ENCODE measurements at places on chromosomes 11 and 22. TPM values are rescaled to one million over a fixed set of nuclear protein-coding genes. Genes with fewer than 3 reads are reported as not detected.
A peak's percentile ranks its signal among the peaks of the same experiment; 100 is the strongest.

- peak; percentile 63 for DNase-seq
- H3K27ac ChIP-seq = peak overlapping the region; percentile 91
- no peaks in the 10 kb centered on the region for H3K27me3 ChIP-seq
- H3K4me1 ChIP-seq = peaks cover 76% of the 10 kb centered on the region
- H3K4me3 ChIP-seq = peak overlapping the region; percentile 63
- H3K36me3 ChIP-seq = no peaks in the 10 kb centered on the region
Observed at GRCh38 chr11:12414611-12415010, 37.2 kb downstream of the PARVA start.

GRCh38 chr22:28801845-28802594, 1.7 kb upstream of the XBP1 start:
- H3K4me3 ChIP-seq = peak overlapping the region; percentile 98
- H3K4me1 ChIP-seq = peaks cover 25% of the 10 kb centered on the region
- DNase-seq = no peak
- peaks cover 19% of the 10 kb centered on the region for H3K36me3 ChIP-seq
- no peak overlapping the region for H3K27ac ChIP-seq

- 0 out of 2 replicates have a peak, but pooled peaks cover 3% of the 10 kb centered on the region for H3K36me3 ChIP-seq
- H3K27me3 ChIP-seq = no peaks in the 10 kb centered on the region
- H3K27ac ChIP-seq = peak overlapping the region; percentile 55
- peaks cover 28% of the 10 kb centered on the region for H3K4me1 ChIP-seq
- no peak overlapping the region for H3K4me3 ChIP-seq
- DNase-seq = peak; percentile 75
Observed at GRCh38 chr11:43923406-43924111, 18.9 kb upstream of the C11orf96 start.

DNA sequence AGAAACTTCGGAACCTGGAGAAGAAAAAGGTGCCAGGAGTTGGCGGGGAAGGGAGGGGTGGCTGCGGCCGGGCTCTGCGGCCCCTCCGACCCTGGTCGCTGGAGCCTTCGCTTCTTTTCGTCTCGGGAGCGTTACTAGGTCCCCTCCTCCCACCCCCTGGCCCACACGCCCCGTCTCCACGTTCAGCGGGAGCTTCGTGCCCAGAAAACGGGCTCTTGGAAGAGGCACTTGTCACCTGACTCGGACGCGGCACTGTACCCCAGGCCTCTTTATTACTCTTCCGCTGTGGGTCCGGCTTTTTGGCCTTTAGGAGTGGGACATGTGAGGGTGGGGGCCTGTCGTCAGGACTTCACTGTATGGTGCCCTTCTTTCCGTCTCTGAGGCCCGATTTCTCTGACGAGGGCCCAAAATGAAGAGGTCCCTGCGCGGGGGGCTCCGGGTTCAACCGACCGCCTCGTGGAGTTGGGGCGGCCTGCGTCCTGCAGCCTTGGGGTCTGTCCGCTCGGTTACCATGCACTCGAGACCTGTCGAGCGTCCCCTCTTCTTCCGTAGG, 1.2 kb downstream of the CAPRIN1 start:
- DNase-seq = peak; percentile 54
- peaks cover 21% of the 10 kb centered on the region for H3K36me3 ChIP-seq
- peaks cover 41% of the 10 kb centered on the region for H3K4me1 ChIP-seq
- H3K27me3 ChIP-seq = no peaks in the 10 kb centered on the region
- peak overlapping the region; percentile 99 for H3K27ac ChIP-seq

- peaks cover 19% of the 10 kb centered on the region for H3K4me1 ChIP-seq
- DNase-seq = peak; percentile 55
- peaks cover 33% of the 10 kb centered on the region for H3K36me3 ChIP-seq
- no peaks in the 10 kb centered on the region for H3K27me3 ChIP-seq
Observed at GRCh38 chr11:12238420-12238819, 128.0 kb downstream of the MICAL2 start.

DNA sequence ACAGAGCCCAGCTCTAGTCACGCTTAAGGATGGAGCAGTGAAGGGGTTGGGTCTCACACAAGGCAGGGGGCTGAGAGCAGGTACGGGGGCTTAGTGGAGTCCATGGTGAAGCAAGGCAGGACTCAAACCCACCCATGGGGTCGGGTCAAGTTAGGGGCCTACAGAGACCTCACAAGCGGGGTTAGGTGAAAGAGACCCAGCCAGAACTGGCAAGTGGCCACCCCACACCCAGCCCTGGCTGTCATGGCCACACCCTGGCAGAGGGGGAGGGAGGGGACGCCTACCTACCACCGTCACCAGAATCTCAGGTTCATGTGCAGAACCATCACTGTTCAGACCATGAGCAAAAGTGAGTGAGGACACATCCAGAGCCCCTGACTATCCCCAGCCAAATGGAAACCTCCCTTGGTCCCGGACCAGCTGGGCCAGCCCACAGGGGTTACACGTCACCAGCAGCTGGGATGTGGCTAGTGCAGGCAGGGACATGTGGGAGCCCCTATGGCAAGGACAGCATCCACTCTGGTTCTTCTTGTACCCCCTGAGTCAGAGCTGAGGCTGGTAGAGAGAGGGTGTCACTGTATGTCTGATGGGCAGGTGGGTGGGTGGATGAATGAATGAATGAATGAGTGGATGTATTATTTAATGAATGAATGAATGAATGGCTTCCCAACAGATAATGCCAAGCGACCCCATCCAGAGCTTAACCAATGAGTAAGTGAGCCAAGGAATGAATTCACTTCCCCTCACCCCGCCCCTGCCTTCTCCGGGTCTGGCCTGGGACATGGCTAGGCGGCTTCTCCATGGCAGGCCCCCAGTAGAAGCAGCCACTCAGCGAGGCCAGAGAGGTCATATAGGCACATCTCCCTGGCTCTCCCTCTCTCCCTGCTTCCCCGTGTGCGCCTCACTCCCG, 681.6 kb downstream of the TBC1D22A start:
- no peak overlapping the region for H3K27ac ChIP-seq
- H3K4me3 ChIP-seq = no peak overlapping the region
- no peaks in the 10 kb centered on the region for H3K36me3 ChIP-seq

- DNase-seq = peak; percentile 56
- H3K27me3 ChIP-seq = 0 out of 2 replicates have a peak, but pooled peaks cover 8% of the 10 kb centered on the region
- H3K4me3 ChIP-seq = no peak overlapping the region
- no peaks in the 10 kb centered on the region for H3K36me3 ChIP-seq
- H3K4me1 ChIP-seq = peaks cover 22% of the 10 kb centered on the region
- H3K27ac ChIP-seq = no peak overlapping the region
Observed at GRCh38 chr11:122598971-122599370, 56.6 kb upstream of the UBASH3B start.

- H3K4me3 ChIP-seq = peak overlapping the region; percentile 23
- H3K4me1 ChIP-seq = peaks cover 32% of the 10 kb centered on the region
- no peaks in the 10 kb centered on the region for H3K27me3 ChIP-seq
- peak; percentile 80 for DNase-seq
- peak overlapping the region; percentile 61 for H3K27ac ChIP-seq
Observed at GRCh38 chr11:61158691-61159381, 2.4 kb downstream of the VPS37C start.

- no peaks in the 10 kb centered on the region for H3K27me3 ChIP-seq
- H3K36me3 ChIP-seq = no peaks in the 10 kb centered on the region
- no peaks in the 10 kb centered on the region for H3K4me1 ChIP-seq
- DNase-seq = peak; percentile 51
- H3K27ac ChIP-seq = no peak overlapping the region
Observed at GRCh38 chr11:14902650-14903350, 10.8 kb upstream of the CYP2R1 start.

GRCh38 chr22:45240104-45240809, 437 bp downstream of the KIAA0930 start:
- H3K36me3 ChIP-seq = no peaks in the 10 kb centered on the region
- H3K4me3 ChIP-seq = peak overlapping the region; percentile 89
- H3K27ac ChIP-seq = no peak overlapping the region
- no peaks in the 10 kb centered on the region for H3K27me3 ChIP-seq
- DNase-seq = peak; percentile 78

GRCh38 chr11:134592391-134592990, 180.4 kb upstream of the B3GAT1 start:
- H3K4me1 ChIP-seq = no peaks in the 10 kb centered on the region
- H3K4me3 ChIP-seq = no peak overlapping the region
- no peak overlapping the region for H3K27ac ChIP-seq
- no peaks in the 10 kb centered on the region for H3K27me3 ChIP-seq
- no peak for DNase-seq

- H3K4me1 ChIP-seq = no peaks in the 10 kb centered on the region
- no peak overlapping the region for H3K4me3 ChIP-seq
- no peak overlapping the region for H3K27ac ChIP-seq
- no peak for DNase-seq
- no peaks in the 10 kb centered on the region for H3K27me3 ChIP-seq
Observed at GRCh38 chr22:36432592-36433317, 45.0 kb upstream of the MYH9 start.

Gene ESAM
- total RNA-seq = not detected

Gene SPON1
- 3.7 TPM for total RNA-seq

Gene TRIM29
- total RNA-seq = 1.4 TPM

Gene GGTLC3
- total RNA-seq = not detected

Gene ADAMTS15
- total RNA-seq = 1.3 TPM

Measured in GM23248 (cell line).